ENCODE measurements at places on chromosomes 2 and 18.

GRCh38 chr18:77088963-77089722 lies 43.4 kb downstream of the MBP start:
- DNase-seq, result no peak

- DNase-seq, result no peak
Measured at GRCh38 chr2:86302320-86302719, 35.1 kb downstream of the REEP1 start.

DNA sequence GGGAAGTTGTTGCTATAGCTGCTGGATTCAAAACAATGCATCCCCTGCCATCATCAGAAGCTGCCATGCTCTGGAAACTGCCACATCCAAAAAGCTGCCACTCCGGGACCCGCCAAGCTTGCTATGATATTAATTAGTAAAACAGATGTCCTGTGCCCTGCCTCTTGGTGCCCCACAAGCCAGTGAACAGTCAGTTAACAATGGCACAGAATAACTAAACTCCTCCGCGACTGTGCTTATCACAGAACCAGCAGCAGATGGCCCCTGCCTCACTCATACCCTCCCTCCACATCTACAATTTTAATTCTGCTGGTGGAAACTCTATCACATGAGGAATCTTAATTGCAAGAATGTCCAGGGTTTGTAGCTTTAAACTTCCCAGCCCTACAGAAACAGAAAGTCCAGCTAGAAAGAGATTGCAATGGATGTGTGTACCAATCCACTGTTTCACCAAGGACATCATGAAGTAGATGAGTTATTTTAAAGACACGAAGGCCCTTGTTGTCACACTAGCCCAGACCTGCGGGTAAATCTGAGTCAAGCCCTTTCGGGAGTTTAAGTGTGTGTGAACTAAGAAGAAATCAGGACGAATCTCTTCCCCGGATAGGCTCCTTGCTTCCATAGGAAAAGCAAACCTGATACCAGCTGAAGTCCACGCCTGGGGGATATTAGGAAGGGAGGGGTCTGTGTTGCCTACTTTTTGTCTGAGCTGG lies 7.4 kb upstream of the ACYP2 start:
- no peak for DNase-seq

GRCh38 chr2:121101093-121101715 lies 183.8 kb downstream of the TFCP2L1 start:
- DNase-seq, result no peak

DNA sequence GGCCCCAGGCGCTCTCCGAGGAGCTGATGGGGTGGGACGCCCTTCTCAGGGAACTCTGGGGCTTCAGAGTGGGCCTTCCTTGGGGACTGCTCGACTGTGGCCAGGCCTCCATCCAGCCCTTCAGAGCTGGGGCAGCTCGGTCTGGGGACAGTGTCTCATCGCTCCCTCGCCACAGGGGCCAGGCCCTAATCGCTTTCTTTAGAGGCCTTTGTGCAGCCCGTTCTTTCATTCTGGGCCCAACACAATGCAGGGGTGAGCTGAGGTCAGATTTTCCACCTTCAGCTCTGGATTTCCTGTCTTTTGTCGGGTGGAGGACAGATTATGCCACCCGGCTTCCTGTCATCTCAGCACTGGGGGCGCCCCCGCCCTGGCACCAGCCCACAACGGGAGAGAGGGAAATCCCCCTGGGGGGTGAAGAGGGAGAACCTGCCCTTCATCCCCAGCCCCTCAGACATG lies 25.2 kb downstream of the MYCN start:
- no peak for DNase-seq

- no peak for DNase-seq
Measured at GRCh38 chr18:48408727-48409590, at the start of gene ZBTB7C. Gene ZBTB7C (minus strand): TSS chr18:48409383.

DNA sequence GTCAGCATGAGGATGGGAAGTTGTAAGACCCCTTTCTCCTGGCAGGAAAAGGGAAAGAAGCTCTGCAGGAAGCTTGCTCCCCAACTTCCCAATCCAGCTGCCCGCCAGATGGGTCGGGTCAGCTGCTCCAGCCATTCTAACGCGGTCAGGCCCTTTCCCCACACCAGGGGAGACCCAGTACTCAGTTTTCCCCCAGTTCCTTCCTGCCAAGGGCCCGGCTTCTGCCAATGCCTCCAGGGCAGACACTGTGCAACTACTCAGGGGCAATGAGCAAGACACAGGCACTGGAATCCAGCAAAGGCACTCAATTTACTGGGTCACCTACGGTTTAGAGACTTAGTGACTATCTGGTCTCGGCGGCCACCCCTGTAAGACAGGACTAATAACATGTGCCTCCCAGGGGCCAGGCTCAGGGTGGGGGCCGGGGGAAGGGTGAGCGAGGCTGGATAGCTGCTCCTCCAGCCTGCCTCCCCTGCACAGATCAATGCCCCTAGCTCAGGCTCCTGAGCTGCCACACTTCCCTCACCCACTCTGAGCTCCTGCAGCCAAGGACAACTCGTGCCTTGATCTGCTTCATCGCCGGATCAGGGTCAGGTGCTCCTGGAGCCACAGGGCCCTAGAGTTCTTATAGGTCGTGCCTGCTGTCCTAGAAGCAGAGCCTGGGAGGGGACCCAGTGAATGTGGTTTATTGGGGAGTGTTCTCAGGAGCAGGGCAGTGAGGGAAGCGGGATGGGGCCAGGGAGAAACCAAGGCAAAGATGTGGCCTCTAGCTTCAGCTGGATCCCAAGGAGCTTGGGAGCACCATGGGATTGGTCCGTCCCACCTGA lies 171.1 kb downstream of the ZFP36L2 start:
- no peak for DNase-seq

- DNase-seq, result no peak
Measured at GRCh38 chr2:240917009-240917683, 11.0 kb downstream of the CROCC2 start.

DNA sequence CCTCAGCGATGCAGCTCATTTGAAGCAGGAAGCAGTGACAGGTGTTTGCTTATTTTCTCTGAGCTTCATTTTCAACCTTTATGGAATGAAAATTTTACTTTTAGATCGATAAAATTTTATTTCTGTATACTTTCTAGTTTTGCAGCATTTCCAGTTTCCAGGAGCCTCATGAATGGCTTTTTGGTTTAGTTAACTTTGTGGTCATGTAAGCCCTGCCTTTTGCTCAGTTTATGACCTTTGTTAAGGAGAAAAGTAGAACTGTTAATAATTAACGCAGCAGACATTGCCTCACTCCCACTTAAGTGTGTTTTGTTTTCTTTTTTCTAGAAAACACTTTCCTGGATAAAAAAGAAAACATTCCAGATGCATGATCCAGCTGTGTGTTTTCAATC lies 4.4 kb upstream of the FARP2 start:
- DNase-seq, result no peak

GRCh38 chr2:217622205-217623060 lies 380.4 kb downstream of the TNS1 start:
- peak; percentile 91 for DNase-seq

- no peak for DNase-seq
Measured at GRCh38 chr2:44295633-44296359, 20.5 kb downstream of the SLC3A1 start.

DNA sequence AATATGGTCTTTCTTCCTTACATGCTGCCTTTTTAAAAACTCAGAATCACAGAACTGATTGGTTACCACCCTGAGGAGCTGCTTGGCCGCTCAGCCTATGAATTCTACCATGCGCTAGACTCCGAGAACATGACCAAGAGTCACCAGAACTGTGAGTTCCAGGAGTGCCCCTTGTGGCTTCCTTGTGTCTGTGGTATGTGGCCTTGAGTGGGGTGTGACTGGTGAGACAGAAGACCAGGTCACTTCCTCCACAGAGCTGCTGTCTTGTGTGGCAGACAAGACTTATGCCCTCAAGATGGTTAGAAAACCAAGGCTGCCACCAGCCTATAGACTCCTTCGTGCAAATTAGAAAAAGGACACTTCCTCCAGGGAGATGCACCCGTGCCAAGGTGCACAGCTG lies 72.6 kb downstream of the EPAS1 start:
- DNase-seq, result no peak

- DNase-seq, result no peak
Measured at GRCh38 chr18:26405190-26405801, 143.1 kb downstream of the KCTD1 start.

GRCh38 chr2:169001116-169001815 lies 29.9 kb downstream of the ABCB11 start:
- no peak for DNase-seq

- DNase-seq, result no peak
Measured at GRCh38 chr18:77131100-77131651, 1.4 kb downstream of the MBP start.

GRCh38 chr2:174667250-174667860 lies 69.8 kb upstream of the WIPF1 start:
- no peak for DNase-seq

DNA sequence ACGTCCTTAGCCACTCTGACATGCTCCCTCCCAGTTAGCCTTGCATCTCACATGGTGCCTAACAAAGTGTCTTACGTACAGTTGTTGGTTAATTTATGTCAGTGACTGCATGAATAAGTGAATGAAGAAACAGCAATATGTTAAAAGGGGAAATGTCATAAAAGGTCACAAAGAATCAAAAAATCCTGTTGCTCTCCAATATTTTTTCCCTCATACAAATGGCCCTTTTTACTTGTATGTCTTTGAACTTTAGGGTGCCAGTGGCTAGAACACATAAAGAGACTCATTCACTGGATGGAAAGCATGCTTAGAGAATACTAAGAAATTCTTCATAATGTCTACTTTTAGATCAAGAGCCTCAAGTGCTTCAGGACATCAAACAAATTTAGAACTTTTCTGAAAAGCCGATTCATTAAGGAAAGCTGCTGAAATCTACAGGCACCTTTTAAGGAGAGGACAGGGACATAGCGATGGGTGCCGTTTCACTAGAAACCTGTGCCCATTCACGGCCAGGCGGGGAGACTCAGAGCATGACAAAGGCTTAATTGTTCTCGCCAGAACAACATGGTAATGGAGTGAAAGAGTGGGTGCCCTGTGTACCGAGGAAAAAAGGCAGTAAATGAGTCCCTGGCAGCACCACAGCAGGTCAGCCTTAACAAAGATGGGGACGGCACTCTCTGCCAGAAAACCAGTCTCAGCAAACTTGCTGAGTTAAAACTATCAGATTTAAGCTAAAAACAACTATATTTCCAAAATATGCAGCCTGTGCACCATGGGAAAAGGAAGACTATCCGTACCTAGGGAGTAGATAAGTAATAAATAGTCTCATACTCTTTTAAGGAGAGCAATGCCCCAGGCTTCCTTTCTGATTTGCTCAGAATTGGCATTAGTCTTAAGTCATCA lies 71.6 kb upstream of the SPTBN1 start:
- DNase-seq, result no peak

GRCh38 chr2:42040643-42041278 lies 7.1 kb upstream of the PKDCC start:
- no peak for DNase-seq

DNA sequence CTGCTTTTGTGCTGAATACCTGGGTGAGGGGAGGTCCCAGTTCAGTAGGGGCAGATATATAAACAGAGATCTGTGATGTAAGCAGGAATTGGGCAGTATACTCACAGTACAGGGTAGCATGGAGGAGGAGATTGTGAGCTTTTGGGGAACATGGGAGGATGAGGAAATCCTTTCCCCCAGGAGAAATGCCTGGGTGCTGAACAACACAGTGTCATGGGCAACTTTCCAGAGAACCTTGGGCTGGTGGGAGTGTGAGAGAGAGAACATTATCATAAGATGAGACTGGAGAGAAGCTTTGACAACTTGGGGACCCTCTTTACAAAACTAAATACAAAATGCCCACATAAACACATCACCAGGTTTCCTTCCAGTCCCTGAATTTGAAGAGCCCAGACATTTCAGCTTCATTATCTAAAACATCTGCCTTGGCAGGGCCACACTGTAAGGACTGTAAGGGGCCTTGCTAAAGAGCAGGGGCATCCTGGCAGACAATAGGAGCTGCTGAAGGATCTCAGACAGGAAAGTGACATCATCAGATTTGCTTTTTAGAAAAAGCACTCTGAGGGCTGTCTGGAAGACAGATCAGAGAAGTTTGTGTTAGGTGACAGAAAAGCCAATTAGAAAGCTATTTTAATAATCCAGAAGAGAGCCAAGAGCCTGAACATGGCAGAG lies 303.1 kb upstream of the FBXO11 start:
- no peak for DNase-seq

- DNase-seq, result no peak
Measured at GRCh38 chr2:105738658-105739241, 6.0 kb upstream of the NCK2 start.

GRCh38 chr2:160566717-160567116 lies 73.1 kb upstream of the RBMS1 start:
- DNase-seq, result no peak

GRCh38 chr2:127095784-127096183 lies 11.2 kb downstream of the BIN1 start:
- DNase-seq, result no peak

- peak; percentile 80 for DNase-seq
Measured at GRCh38 chr2:176138526-176138922, 9.0 kb downstream of the HOXD8 start.

DNA sequence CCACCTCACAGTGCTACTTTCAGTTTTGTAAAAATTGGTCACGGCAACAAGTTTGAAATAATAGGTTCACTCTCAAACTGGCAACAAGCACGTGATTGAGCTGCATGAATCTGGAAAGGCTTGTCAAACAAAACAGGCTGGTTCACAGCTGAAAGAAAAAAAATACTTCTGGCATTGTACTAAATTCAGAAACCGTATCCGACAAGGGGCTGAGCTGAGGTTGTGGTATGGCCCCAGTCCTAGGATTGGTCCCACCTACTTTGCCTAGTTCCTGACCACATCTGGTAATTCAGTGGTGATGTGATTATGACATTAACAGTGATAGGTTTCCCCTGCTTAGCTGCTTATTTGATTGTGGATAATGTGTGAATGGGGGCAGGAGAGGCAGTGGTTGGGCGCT lies 326.5 kb upstream of the THUMPD2 start:
- DNase-seq, result no peak

DNA sequence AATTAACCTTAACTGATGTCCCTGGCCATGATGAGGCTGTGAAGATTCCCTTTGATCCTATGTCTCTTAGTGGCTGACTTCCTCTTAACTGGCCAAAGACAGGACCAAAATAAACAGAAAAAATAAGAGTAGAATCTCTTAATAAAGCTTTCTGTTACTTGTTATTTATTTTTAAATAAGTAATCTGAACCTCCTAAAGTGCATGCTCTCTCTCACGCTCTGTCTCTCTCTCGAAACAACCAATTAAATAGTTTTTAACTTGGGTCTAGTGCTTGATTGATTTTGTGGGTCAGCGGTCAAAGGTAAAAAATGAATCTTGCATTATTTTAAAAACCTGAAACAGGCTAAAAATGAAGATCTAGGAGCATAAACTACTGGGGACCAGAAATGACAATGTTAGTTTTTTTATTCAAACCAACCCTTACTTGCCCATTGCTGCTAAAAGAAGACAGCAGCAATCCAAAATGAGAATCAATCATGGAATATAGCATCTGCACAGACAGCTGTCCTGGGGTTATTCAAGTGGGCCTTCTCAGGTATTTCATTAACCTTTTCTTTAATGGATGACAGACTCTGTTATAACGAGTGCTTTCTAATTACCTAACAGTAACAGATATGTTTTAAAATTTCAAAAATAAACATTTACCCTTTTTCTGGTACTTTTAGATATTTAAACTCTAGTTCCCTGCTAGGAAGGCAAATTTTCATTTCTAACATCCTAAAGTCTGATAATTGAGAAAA lies 11.2 kb downstream of the GAREM1 start:
- DNase-seq, result peak; percentile 28

Measured in renal pelvis (tissue), 12 donors.